ENCODE measurements at places on chromosomes 2 and 18. TPM values are rescaled to one million over a fixed set of nuclear protein-coding genes. Genes with fewer than 3 reads are reported as not detected.

DNA sequence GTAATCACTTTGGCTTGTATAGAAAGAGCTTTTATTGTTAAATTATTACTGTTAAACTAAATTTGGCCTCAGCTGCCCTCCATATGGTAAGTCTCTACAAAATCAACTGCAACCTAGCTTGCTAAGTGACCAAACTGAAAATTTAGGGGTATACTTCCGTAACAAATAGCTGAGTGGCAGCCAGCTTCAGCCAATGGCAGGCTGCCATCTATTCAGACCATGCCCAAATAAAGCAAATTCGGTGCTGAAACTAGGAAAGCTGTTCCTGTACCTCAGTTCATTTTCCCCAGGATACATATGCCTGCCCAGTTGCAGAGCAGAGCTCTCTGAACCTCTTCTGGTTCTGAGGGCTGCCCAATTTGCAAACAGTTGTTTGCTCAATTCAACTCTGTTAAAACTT, 94.8 kb downstream of the EML6 start:
- DNase-seq = no peak

DNA sequence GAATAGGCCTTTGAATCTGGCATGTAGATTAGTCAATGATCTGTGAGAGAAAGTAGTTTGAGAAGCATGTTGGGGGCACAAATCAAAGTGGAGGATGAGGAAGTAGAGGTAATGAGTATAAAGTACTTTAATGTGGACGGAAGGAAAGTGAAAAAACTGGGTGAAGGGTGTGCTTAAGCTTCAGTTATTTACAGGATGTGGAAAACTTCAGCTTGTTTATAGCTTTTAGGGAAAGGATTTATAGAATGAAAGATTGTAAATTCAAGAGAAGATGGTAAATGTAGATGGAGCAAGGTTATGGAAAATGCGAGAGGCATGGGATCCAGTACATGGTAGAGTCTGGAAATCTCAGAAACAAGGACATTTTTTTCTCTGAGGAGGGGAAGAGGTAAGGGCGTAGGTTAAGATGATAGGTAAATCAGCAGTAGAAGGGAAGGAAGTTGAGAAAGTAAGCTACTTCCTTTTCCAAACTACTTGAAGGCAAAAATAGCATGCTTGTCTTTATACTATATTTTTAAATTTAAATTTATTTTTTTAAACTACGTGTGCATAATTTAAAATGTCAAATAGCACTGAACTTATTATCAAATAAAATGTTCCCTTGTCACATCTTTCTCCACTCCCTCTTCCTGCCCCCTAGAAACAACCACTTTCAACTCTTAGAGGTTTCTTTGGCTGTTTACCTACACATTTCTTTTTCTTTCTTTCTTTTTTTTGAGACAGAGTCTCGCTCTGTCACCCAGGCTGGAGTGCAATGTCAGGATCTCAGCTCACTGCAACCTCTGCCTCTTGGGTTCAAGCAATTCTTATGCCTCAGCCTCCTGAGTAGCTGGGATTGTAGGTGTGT, 8.5 kb downstream of the FAM117B start:
- DNase-seq = no peak

DNA sequence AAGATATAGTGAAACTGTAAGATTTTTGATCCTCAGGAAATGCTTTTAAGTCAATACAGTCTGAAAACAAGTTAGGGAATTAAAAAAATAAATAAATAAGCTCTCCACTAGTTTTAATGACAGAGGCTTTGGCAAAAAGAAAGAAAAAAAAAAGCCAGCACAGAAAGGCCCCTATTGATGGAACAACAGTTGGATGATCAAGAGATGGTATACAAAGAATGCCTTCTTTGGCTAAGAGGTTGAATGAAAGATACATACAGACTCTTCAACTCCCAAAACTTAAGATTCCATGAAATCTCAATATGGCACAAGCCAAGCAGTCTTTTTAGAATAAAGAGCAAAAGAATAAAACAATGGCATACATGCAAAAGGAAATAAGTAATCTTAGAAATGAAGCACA, 64.0 kb upstream of the GALNT5 start:
- no peak for DNase-seq

DNA sequence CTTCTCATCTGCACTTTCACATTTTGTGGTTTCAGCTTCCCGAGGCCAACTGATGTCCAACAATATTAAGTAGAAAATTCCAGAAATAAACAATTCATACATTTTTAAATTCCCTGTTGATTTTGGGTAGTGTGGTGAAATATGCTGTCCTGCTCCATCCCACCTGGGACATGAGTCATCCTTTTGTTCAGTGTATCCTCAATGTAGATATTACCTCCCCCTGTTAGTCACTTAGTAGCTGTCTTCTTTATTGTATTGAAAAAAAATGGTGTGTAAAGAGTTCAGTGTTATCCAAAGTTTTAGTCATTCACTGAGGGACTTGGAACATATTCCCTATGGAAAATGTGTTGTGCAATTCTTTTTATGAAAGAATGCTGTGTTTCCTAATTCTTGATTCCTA, 348.1 kb downstream of the SOCS6 start:
- DNase-seq = no peak

DNA sequence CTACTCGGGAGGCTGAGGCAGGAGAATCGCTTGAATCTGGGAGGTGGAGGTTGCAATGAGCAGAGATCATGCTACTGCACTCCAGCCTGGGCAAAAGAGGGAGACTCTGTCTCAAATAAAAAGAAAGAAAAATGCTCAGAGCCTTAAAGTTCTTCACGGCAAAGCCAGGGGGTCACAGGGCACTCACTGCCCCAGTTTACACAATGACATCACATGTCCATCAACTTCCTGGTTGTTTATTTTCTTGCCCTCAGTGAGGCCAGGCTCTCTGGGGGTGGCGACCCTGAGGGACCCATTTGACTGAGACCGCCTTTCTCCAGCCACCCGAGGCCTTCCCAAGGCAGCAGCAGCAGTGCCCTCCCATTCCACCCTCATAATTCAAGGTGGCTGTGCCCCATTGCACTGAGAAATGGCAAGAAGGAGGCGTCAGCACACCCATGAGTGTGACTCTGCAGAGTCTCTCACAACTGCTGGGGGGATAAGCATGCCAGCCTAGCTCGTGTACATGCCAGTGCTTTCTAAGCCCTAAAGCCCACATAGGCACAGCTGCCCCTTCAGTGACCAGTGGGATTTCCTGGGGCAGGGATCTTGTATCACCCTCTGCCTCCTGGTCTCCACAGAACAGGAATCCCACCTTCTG, 50.0 kb downstream of the SFXN5 start:
- no peak for DNase-seq

Gene ZNF892
- 3.6 TPM for total RNA-seq

Gene CD207
- total RNA-seq = not detected

Gene GPBAR1
- 90.3 TPM for total RNA-seq

Gene VIL1
- 15.8 TPM for total RNA-seq

All from body of pancreas (tissue), 4 donors.